ENCODE measurements at places on chromosomes 4 and X.

GRCh38 chr4:54282837-54283236, 53.7 kb downstream of the PDGFRA start:
- DNase-seq, result no peak

DNA sequence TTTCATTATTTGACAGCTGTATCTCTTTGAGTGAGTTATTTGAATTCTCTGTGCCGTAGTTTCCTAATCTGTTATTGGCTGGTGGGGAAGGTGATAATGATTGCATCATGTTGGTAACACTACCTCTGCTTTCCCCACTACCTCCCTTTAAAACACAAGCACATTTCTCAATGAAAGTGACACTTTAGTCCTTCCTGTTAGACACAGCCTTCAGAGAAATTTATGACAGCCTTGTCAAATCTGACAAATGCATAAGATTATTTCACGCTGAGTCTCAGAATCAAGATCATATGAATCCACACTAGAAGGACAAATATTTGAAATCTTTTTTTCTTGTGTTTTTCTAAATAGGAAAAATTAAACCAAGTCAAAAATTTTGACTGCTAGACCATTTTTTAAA, 896.1 kb downstream of the CENPC start:
- DNase-seq, result no peak

GRCh38 chrX:139692506-139692849, 15.5 kb downstream of the MCF2 start:
- peak; percentile 19 for DNase-seq

DNA sequence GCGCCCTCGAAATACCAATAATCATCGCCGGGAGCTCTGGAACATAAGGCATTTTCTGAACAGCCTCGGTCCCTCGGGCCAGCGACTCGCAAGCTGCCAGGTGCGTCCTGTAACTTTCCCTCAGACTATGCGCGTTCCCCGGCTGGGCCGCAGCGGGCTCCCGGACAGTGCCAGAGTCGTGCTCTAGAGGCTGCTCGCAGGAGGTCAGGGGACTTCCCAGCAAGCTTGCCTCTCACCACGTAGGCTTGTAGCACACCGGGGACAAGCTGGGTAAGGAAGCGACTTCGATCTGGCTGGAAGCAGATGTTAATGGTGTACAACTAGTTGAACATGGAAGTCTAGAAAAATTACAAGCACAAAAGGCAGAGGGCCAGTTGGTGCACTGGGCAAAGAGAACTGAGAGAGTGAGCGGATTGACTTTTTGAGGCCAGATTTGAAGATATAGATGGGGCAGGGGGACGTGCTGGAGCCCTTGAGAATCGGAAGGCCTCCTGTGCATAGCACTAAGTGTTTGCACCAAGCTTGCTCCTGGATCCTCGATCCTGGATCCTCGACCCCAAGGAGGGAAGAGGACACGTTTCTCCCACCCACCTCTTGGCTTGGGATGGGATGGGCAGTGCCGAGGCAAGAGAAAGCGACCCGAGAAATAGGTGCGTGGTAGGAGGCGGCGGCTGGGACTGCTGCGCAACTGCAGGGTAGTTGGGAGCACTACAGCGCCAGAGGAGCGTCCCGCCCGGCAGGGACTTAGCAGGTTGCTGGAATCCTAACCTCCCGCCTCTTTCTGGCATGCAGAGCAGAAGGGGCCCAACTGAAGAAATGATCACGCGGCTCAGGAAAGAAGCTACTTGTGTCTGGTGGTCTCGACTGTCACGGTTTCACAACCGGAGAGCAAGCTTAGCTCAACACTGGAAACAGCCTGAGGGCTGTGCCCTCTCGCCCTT, 19.9 kb upstream of the ZIC3 start:
- DNase-seq, result no peak

GRCh38 chr4:10106421-10107039, 10.1 kb downstream of the WDR1 start:
- DNase-seq, result no peak

GRCh38 chr4:54940996-54941865, 184.2 kb downstream of the KDR start:
- DNase-seq, result no peak

- DNase-seq, result no peak
Observed at GRCh38 chr4:85522836-85523235, 47.9 kb downstream of the ARHGAP24 start.

DNA sequence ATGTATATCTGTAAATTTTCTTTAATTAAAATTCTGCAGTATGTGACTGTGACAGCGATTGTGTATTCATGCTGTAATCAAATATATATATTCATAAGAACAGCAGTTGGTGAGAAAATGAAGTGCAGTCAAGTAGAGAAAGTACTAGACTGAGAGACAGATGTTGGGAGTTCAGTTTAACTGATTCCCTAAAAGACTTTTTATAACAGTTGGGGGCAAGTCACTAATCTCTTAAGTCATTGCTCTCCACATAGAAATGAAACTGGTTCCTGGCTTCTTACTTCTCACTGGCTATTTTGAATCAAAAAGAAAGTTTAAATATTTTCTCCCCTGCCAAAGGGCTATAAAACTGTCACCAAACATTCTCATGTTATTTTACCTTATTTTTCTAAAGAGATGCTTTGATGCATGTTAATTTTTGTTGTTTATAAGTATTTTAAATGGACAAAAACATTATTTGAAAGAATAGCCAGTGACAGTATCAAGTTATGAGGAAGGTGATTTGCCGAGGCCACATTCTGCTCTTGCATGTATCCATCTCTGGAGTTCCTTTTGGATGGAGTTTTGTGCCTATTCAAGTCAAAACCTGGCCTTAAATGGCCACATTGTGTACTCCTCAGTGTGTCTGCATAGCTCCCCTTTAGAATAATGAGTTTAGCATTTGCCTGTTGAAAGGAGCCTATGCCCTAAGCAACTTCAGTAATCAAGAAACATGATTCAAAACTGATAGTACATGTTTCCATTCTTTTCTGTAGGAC, 30.8 kb downstream of the EXOC1 start:
- DNase-seq, result no peak

- DNase-seq, result no peak
Observed at GRCh38 chr4:10688846-10689245, 4.3 kb upstream of the CLNK start.

GRCh38 chr4:89469516-89469915, 161.9 kb upstream of the GPRIN3 start:
- DNase-seq, result no peak

DNA sequence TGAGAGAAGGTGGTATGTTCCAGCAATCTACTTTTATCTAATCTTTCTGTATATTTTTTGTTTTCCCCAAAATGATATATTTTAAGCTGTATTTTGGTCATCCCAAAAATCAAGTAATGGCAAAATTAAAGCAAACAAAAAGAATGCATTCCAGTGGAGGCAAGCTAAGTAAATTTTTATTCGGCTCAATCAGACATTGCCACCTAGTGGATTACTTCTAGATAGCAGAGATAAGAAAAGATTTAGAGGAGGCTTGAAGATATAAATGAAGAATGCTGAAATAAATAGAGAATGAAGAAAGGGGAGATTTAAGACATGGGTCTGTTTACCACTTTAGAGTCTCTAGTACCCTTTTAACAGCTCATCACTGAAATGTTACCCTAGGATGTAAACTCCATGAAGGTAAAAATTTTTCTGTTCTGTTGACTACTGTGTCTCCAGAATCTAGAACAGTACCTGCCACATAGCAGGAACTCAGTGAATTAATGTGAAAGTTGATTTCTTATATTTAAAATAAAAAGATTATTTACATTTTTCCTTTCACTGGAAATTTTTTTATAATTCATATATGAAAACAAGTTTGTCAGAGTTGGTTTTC, 110.9 kb upstream of the ANK2 start:
- DNase-seq, result peak; percentile 13

GRCh38 chrX:136662976-136663375, 15.0 kb downstream of the CD40LG start:
- no peak for DNase-seq

- DNase-seq, result no peak
Observed at GRCh38 chr4:177484613-177485021, 42.4 kb upstream of the AGA start.

GRCh38 chr4:35164063-35164462, 1080.3 kb downstream of the ARAP2 start:
- no peak for DNase-seq

DNA sequence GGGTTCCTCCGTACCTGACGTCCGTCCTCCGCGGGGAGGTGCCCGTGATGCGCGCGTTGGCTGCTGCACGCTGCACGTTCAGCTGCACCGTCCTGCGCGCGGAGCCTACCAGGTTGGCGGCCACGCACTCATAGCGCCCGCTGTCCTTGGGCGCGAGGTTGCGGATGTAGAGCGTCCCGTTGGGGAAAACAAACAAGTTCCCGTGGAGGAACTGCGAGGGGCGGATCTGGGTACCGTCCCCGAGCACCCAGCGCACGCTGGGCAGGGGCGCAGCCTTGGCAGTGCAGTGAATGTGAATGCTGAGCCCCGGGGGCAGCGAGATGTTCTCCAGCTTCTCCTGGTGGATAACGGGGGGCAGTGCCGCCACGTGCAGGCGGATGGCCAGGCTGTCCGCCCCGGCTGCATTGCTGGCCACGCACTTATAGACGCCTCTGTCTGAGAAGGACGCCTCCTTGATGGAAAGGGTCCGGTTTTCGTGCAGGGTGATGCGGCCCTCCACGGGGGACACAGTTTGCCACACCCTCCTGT, 29.2 kb downstream of the MXRA5 start:
- no peak for DNase-seq

- DNase-seq, result no peak
Observed at GRCh38 chr4:75729836-75730235, 5.5 kb downstream of the USO1 start.

DNA sequence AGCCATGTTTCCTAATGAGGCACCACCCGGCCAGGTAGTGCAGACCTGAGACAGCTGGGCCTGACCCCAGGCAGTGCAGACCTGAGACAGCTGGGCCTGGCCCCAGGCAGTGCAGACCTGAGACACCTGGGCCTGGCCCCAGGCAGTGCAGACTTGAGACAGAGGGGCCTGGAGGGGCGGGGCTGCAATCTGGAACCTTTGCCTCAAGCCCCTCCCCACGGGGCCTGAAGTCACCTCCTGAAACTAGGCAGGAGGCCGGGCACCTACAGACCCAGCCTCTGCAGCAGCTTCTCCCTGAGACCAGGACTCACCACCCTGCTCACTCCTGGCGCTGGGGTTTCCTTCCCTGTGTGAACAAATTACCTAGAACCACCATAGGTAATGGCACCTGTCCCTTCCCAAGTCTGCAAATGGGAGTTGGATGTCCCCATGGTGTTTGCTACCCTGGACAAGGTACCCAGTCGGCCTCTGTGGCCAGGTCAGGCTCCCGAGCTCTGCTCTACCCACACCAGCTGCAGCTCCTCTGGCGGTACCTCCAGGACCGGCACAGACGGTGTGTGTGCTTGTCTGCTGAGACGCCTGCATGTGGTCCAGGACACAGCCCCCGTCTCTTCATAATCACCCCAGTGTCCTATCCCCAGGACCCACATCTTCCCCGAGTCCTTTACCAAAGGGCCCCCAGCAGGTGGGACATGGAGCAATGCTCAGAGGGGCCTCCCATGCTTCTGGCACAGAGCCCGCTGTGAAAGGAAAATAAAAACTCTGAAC, 53.1 kb upstream of the C4orf50 start:
- DNase-seq, result no peak

DNA sequence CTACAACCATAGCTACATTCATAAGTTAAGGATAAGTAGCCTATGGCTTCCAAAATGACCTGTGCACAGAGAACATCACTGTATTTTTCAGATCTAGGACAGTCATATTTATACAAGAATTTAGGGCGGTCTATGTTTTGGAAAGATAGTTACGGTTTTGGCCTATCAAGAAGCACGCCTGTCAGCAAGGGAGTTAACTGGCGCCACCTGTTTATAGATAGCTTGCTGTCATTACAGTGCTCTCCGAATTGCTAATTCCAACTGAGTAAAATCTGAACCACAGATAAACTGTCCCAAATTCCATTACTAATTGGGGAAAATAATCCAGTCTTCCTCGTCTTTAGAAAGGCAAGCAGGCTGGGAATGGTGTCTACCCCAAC, 646 bp downstream of the ABCB7 start:
- DNase-seq, result no peak

- no peak for DNase-seq
Observed at GRCh38 chrX:9875801-9876200, 89.6 kb downstream of the SHROOM2 start.

DNA sequence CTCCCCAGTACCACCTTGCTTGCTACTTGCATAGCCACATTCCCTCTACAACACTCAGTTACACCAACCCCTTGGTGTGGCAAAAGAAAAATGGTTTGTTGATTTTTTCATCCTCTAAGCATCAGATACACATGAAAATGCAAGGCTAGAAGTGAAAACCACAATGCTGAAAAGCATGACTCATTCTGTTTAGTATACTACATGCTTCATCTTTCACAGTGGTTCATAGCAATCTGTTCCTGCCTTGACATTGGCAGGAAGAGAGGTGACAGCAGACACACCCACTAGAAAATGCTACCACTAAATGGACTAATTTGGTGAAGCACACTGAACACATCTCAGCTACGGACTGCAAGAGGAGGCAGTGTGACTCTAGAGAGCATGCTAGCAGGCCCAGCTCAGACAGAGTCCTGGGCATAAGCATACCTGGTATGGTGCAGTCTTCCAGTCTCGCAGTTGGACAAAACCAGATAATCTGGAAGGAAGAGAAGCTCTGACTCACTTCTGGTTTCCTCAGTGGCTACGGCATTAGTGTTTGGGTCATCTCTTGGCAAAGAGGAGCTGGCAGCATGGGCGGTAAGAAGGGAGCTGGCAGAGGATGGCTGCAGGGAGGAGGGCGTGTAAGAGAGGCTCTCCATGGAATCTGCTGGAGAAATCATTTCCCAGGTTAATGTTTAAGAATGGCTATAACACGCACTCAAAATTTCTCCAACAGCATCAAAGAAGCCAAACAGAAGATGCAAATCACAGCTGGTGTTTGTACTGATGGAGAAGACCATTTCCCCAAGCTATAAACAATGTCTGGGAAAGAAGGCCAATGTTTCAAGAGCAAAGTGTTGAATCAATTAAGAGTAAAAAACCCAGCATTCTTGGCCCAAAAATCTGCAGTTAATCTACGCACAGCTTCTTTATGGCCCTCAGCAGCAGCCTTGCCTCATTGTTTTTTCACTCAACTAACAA, 37.8 kb downstream of the GAB3 start:
- no peak for DNase-seq

DNA sequence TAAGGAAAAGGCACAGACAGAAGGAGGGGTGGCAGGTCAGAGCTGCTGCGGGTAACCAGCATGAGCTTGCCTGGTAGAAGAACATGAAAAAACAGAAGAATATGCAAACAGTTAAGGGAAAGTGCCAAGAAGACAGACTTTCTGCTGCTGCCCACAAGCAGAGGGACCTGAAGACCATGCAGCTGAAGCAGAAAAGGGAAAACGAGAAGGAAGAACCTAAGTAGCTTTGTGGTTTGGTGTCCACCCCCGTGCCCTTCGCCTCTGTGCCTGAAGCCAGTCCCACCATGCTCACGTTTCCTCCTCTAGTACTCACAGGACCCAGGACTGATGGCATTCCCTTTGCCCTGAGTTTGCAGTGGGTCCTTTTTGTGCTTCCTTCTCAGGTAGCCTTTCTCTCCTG, 62.8 kb downstream of the UBA6 start:
- no peak for DNase-seq

- DNase-seq, result no peak
Observed at GRCh38 chrX:44903107-44903506, 30.1 kb downstream of the KDM6A start.

GRCh38 chr4:13541720-13542576, 2.4 kb downstream of the NKX3-2 start:
- no peak for DNase-seq

- DNase-seq, result no peak
Observed at GRCh38 chrX:24268786-24269185, 45.1 kb downstream of the SUPT20HL2 start.

GRCh38 chr4:7218686-7219085, 26.3 kb downstream of the SORCS2 start:
- DNase-seq, result no peak
